ENCODE measurements at places on chromosomes 1 and 21. TPM values are rescaled to one million over a fixed set of nuclear protein-coding genes. Genes with fewer than 3 reads are reported as not detected.

DNA sequence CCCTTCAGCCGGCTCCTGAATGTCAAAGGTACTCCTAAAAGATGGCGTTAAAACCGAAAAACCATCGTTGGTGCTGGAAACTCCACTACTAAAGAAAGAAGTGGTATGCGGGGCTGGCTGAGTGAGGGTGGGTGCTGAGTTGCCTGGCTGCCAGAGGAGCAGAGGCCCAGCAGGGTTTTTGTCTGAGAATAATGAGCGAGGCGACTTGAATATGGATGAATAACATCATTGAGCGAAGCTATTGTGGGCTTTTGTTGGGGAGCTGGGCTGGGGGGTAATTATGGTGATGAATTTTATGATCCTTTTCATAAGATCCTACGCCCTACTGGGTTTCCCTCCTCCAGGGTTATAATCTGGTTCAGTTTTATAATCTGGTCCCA, 2.0 kb downstream of the PDPN start:
- DNase-seq, result no peak

GRCh38 chr1:153505576-153505975, 30.2 kb downstream of the S100A6 start:
- no peak for DNase-seq

DNA sequence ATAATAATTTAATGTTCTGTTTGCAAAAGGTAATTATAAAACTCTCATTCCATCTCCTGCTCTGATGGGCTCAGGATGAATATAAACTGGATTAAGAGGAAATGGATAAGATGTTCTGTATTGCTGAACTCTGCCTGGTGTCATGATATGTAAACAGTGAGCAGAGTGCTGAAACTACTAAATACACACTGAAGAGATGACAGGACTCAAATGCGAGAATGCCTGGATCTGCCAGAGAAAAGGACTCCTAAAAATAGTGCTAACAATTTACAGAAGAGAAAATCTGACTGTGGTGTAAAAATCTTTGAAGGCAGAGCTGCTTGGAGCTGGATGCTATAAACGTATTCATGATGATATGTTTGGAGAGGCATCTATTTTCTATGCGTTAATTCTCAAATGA, 303.2 kb downstream of the RWDD3 start:
- DNase-seq, result no peak

GRCh38 chr1:225750420-225750819, 27.2 kb upstream of the SRP9 start:
- DNase-seq, result no peak

- DNase-seq, result peak; percentile 62
Observed at GRCh38 chr1:159197561-159198557, 6.8 kb upstream of the ACKR1 start.

DNA sequence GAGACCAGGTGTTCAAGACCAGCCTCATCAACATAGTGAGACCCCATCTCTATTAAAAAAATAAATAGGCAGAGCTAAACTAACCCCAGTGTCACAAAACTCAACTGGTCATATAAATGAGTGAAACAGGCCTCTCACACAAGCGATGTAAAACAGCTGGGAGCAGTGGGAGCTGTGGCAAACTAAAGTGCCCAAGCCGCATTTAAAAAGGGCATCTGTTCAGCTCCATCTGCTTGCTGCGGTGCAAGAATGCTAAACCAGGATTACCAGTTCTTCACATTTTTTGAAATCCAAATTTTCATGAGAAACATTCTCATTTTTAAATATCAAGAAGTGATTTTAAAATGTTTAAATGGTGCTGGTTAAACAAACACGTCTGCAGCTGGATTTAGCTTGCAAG, 50.0 kb upstream of the WNT2B start:
- DNase-seq, result no peak

DNA sequence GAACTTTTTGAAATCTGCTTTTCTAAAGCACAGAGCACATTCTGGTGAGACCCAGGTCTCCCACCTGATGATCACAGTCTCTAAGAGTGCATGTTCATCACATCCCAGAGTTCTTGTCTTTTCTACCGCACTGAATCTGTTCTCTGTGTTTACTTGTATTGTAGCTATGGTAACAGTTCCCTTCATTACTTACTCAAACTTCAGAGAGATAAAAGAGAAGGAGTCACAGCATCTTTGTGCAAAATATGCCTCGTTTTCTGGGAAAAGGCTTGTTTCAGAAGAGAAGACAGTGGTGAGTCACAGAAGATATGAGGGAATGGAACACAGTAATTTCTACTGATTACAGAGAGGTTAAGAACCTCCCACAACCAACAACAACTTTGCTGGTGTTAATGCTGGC, 580.6 kb downstream of the PLA2G4A start:
- DNase-seq, result no peak

GRCh38 chr1:41844255-41844654, 74.5 kb downstream of the HIVEP3 start:
- DNase-seq, result no peak

GRCh38 chr1:183022202-183023145, 746 bp upstream of the LAMC1 start:
- DNase-seq, result peak; percentile 88

- DNase-seq, result no peak
Observed at GRCh38 chr21:45849651-45850050, 131.9 kb upstream of the COL6A1 start.

DNA sequence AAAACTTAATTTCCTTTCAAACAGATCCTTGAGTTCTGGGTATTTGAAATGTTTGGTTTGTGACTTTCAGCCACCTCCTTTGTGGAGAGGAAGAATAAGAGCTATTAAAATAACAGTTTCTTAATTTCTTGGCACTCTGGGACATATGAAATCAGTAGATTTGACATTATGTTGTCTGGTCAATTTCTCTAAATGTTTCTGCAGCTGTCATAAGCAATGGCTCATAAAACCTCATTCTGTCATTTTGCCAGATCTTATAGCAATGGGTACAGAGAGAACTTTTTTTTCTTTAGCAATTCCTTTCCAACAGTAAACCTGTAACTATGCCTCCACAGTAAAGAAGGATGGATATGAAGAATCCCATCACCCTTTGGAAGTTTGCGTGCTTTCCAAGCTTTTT, 52.6 kb downstream of the LAMC1 start:
- no peak for DNase-seq

Gene SLC45A1
- 4.3 TPM for total RNA-seq

Gene CYYR1
- total RNA-seq, result 9.7 TPM

Gene TTC34
- total RNA-seq, result 0.32 TPM

Gene FAM72C
- 0.55 TPM for total RNA-seq

Gene LCE3E
- not detected for total RNA-seq
